ENCODE measurements at places on chromosomes 6 and 20.

DNA sequence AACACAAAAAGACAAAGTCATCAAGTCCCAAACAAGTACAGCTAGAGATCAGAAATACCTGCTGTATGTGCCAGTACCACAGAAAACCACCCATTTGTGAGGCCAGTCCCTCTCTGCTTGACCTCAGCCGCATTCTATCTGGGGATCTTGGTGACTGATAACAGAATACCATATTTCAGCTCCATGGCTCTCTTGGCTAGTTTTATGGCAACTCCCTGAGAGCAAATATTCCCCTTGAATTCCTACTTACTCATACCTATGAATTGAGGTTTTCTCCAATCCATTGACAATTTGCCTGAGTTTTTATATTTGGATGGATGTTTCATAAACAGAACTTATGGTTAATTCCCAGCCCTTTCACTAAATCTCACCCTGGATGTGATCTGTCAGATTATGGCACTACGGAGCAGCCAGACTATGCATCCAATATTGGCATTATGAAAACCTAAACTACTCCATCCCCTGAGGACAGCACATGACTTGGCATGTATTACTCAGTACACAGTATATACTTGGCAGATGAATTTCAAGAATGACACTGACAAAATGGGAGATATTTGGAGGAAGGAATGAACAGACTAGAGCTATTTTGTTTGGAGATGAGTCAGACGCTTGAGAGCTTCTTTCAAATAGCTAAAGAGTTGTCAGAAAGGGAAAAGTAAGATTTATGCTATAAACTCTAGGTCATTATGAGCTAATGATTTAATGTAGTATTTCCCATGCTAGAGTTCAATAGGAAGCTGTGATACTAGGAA, 95.7 kb downstream of the PRDM1 start:
- DNase-seq: no peak

DNA sequence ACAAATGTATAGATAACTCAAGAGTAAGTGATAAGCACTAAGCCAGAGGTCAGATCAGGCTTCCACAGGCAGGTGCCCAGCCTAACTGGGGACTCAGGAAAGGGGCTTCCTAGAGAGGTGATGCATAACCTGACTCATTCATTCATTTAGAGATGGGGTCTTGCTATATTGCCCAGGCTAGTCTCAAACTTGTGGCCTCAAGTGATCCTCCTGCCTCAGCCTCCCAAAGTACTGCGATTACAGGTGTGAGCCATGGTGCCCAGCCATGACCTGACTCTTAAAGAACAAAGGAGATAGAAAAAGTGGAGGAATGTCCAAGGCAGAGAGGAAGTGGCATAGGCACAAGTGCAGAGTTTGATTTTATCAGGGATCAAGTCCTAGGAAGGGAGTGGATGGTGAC, 41.9 kb downstream of the GJA10 start:
- DNase-seq: no peak

DNA sequence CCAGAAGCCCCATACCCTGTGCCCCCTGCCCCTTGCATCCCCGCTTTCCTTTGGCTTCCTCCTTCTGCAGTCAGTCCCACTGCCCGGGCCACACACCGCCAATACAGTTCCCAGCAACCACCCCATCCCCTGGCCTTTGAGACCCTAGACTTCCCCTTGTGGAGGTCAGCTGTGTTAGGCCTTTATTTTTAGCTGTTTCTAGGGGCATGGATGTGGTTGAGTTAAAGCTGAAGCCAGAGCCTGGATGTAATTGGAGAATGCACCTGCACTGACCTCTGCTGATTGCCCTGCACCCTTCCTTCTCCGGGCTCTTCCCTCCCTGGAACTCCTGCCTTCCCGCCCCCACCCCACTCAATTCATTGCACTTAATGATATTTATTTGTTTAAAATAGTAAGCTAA, 33.9 kb downstream of the LYRM2 start:
- no peak for DNase-seq

DNA sequence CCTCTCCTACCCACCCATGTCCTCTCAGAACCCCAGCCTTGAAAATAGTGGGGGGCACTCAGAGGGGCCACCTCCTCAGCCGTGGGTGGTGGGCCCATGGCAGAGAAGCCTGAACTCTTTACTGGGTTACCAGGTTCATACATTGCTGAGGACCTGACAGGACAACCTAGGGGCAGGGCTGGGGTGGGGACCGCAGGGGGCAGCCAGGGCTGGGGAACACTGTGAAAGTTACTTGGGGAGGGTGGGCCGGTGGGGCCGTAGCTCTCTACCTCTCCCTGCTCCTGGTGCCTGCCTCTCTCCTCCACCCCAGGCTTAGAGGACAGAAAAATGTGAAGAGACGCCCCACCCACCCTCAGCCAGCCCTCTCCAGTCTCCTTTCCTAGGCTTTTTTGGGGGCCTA, 15.4 kb downstream of the MDFI start:
- DNase-seq: no peak

DNA sequence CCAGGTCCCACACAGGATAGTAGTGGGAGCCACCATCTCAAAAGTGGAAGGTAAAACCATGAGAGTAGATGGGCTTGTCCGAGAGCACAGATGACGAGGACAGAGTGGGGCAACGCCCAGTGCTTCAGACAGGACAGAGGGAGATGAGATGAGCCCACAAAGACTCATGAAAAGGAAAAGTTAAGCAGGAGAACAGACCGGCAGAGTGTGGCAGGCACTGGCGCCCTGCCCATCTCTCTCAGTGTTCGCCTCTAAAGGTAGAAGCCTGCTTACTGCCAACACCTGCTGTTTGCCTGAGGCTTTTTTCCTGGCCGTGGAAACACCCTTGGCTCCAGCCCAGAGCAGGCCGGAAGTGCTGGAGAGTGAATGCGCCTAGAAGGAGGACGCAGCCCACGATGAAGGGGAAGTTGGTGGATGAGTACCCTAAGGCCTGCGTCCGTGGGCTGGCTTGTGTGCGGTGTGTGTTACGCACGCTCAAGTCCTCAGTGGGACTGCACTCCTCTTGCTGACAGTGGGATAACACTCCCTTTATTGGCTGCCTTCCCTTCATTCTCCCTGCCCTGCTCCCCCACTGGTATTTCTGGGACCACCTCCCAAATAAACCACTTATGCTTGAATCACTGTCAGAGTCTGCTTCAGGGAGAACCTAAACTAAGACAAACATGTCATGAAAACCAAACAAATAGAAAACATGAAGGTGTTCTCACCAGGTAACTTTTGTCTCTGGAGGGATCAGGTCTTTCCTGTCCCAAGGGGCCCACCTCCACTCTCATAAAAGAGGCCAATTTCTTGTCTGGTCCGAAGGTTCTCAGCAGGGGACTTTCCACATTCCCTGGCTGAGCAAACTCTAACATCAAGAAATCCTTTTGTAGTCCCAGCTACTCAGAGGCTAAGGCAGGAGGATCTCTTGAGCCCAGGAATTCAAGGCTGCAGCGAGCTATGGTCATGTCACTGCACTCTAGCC, 9.1 kb upstream of the FOXP4 start:
- DNase-seq: no peak

DNA sequence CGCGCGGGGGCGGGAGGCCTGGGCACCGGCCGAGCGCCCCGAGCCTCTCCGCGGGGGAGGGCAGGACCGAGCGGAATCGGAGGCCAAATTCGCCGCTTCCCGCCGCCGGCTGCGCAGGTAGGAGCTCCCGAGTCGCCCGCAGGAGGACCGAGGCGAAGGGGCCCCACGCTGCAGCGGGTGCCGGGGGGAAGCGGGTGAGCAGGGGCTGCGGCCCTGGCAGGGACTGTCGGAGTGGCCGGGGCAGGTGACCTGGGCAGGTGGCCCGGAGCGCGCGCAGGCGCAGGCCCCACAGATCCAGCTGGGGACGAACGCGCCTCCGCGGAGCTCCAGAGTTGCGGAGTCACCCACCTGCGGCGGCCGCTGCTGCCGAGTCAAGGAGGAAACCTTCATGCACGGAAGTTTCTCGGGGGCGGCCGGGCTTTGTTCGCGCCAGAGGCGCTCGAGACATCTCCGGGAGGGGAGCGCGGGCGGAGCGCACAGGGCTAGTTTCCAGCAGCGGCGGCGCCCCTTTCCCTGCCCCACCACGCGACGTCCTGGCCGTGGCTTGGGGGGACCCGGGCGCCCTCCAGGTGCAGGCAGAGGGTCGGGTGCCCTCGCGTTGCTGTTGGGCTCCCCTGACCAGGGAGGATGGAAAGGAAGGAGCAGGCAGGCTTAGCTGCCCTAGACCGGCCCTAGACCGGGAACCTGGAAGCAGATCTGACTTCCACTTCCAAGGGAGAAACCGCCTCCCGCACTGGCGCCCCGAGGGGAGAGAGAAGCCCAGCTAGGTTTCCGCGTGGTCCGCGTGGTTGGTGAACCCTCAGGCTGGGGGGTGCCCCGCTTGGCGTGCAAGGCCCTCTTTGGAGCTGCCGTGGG, 590 bp downstream of the SLCO4A1 start:
- no peak for DNase-seq

- no peak for DNase-seq
Measured at GRCh38 chr20:9214685-9215084, 145.8 kb downstream of the PLCB4 start.

DNA sequence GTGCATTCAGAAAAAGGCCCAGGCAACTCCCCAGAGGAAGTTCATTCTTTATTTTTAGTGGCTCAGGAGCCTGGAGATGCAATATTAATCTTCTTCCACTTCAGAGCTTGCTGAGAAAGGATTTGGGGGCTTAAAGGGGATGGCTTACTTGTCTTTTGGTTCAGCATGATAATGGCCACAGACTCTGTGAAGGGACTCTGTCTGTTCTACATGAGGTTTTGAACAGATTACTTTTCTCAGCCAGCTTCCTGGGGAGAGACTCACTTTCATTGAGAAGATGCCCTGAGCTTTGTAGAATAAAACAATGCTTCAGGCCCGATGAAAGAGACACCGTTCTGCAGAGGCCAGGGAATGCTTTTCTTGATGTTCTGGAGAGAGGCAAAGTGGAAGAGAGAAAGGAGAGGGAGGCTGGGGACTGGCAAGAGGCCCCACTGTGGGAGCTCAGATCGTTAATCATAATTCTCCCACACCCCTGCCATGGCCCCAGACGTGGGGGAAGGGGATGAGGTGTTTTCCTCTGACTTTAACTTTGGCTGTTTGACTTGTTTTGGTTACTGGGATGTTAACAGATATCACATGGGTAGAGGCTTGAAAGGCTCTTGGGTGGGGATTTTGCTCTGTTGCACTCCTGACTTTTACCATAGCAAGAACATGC, 19.1 kb downstream of the SCP2D1 start:
- DNase-seq: no peak

GRCh38 chr6:3108746-3109414, 9.6 kb upstream of the BPHL start:
- no peak for DNase-seq

DNA sequence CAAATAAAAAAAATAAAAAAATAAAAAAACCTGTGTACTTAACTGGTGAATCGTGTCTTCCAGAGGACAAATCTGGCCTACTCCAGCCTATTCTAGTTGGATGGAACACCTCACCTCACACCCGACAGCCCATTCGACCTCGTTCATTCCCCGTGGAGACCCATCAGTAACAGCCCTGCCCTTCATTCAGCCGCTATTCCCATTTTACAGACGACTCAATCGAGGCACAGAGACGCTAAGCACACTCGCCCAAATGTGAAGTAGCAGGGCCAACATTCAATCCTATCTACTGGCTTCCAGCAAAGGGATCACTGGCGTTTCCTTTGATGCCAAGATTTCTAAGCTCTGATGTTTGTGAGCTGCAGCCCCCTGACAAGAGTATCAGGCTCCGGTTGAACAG, 1.8 kb upstream of the NTSR1 start:
- DNase-seq: no peak

DNA sequence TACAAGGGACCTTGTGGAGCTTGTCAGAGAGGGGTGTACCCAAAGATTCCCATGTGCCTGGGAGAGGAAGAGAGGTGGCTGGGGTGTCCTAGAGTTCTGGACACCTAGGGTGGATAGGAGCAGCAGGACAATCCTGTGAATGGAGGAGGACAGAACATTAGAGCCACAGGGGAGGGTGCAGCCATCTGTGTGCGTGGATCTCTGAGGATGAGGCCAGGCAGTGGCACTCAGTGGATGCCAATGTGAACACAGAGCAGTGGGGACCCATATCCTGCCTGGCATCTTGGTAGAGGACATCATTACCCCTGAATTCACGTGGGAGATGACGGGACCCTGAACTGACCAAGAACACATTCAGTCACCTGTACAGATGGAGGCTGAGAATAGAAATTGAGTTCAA, 205.3 kb downstream of the CD83 start:
- no peak for DNase-seq

GRCh38 chr6:149235130-149235561, 82.4 kb upstream of the TAB2 start:
- no peak for DNase-seq

DNA sequence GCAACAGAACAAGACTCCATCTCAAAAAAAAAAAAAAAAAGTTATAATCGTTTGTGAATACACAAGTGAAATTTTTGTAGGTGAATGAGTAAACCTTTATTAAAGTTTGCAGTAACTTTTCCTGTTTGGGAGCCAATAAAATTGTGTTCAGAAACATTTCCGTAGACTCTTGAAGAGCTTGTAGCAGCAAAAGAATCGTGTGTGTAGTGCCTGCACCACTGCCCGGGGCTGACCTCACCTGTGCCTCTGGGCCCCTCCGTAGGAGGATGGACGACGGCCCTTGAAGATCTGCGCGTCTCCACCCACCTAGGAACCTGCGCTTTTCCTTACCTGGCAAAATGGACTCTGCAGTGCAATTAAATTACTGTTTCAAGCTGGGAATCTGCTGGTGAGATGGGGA, 366.0 kb downstream of the THBS2 start:
- no peak for DNase-seq

- DNase-seq: no peak
Measured at GRCh38 chr6:129645106-129645829, 64.7 kb downstream of the ARHGAP18 start.

- no peak for DNase-seq
Measured at GRCh38 chr20:14488212-14488611, 150.8 kb upstream of the FLRT3 start.

DNA sequence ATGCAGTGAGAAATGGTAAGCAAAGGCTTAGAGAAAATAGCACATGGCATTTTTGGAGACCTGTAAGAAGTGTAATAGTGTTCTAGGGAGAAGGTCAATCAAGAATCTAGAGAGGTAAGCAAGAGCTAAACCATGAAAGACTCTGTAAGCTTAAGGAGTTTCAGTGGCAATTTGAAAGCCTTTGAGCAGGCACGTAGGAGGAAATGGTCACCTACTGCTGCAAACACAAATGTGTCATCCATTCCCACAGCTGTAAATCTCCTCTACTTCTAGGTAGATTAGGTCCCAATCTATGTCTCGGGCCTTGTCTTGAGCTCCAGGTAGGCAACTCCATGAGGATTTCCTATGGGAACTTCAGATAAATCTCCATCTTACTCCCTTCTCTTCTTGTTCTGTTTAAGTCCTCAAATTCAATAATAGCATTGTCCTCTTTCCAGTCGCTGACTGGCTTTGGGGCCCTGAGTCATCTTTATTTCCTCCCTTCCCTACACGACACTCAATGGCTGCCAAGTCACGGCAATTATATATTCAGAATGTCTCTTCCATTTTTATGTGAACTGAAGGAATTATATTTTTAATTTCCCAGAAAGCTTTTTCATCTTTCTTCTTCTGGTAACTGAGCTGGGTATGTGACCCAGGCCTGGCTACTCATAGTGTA, 24.2 kb upstream of the PAQR8 start:
- no peak for DNase-seq
